ENCODE measurements at places on chromosomes 16 and 17.

GRCh38 chr17:74070374-74070773 lies 133.1 kb upstream of the RPL38 start:
- H3K27me3 ChIP-seq: no peaks in the 10 kb centered on the region
- no peak overlapping the region for H3K4me3 ChIP-seq
- H3K4me1 ChIP-seq: no peaks in the 10 kb centered on the region
- DNase-seq: no peak
- no peak overlapping the region for H3K27ac ChIP-seq
- H3K36me3 ChIP-seq: no peaks in the 10 kb centered on the region

GRCh38 chr17:45372325-45372869 lies 55.6 kb upstream of the MAP3K14 start:
- no peak overlapping the region for H3K4me3 ChIP-seq
- H3K27me3 ChIP-seq: no peaks in the 10 kb centered on the region
- peaks cover 33% of the 10 kb centered on the region for H3K4me1 ChIP-seq
- H3K36me3 ChIP-seq: no peaks in the 10 kb centered on the region
- DNase-seq: no peak

- no peak overlapping the region for H3K27ac ChIP-seq
- H3K36me3 ChIP-seq: peaks cover 9% of the 10 kb centered on the region
- no peak overlapping the region for H3K4me3 ChIP-seq
- H3K4me1 ChIP-seq: no peaks in the 10 kb centered on the region
- no peaks in the 10 kb centered on the region for H3K27me3 ChIP-seq
These were observed 11.1 kb upstream of the CLEC18A start for GRCh38 chr16:69939821-69940585.

DNA sequence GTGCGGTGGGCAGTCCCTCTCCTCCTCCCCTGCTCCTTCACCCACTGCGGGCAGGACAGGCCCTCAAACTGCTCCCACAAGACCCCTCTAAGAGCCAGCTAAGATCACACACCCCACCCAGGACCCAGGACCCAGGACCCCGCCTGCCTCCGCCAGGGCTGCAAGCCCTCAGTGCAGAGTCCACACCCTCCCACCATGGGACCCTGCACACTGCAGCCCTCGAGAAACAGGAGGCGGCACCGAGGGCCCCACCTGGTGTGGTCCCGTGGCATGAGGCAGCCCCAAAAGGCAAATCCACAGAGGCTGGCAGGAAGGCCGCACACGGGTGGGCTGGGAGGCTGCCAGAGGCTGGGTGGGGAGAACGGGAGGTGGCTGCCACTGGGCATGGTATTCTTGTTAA lies 94.7 kb downstream of the ENGASE start:
- no peak overlapping the region for H3K27ac ChIP-seq
- H3K4me1 ChIP-seq: no peaks in the 10 kb centered on the region
- no peak for DNase-seq
- no peaks in the 10 kb centered on the region for H3K36me3 ChIP-seq
- no peaks in the 10 kb centered on the region for H3K27me3 ChIP-seq
- H3K4me3 ChIP-seq: no peak overlapping the region

GRCh38 chr16:30472328-30472942 lies at the start of gene ITGAL:
ITGAL (plus strand) TSS chr16:30472742; CDS start chr16:30472838, 96 bp downstream.
- H3K4me3 ChIP-seq: peak within 1 kb of the TSS; percentile 96
- H3K4me1 ChIP-seq: peaks cover 40% of the 10 kb centered on the region

Measured in GM12878 (cell line).